ENCODE measurements at places on chromosomes 3 and 15.

GRCh38 chr15:90062462-90062932, 39.8 kb downstream of the IDH2 start:
- peak; percentile 78 for DNase-seq

DNA sequence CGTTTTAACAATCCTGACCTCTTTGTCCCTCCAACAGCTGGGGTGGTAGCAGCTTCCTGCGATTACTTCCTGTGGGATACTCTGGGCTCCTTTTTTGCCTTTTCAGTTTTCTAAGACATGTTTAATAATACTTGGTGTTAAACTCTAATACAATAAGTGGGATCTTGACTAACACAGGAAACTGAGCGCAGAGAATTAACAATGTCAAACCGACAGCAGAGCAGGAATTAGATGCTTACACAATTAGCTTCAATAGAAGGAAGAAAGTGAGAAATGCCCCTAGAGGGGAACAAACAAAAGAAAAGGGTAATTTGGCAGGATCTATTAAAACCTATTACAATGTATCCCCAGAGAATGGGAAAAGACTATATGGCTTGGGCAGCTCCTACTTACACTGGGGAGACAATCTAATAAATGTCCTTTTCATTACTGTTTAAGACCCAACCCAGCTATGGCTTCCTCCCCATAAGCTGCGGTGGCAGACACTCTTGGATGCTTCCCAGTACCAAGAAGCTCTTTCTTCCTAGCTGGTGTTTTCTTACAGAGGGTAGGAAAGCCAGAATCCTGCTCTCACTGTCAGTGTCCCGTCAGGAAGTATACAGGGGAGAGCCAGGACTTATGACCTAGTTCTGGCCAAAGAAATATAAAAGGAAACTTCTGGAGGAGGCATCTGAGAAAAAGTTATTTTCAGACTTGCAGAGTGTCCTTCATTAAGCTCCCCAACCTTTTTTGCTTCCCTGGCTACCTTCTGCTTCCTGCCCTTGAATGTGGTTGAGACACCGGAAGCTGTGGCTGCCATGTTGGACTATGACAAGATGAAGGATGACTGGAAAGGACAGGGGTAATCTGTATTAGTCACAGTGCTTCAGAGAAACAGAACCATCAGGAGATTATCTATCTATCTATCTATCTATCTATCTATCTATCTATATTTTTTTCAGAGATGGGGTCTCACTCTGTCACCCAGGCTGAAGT, 194.1 kb upstream of the KBTBD8 start:
- no peak for DNase-seq

DNA sequence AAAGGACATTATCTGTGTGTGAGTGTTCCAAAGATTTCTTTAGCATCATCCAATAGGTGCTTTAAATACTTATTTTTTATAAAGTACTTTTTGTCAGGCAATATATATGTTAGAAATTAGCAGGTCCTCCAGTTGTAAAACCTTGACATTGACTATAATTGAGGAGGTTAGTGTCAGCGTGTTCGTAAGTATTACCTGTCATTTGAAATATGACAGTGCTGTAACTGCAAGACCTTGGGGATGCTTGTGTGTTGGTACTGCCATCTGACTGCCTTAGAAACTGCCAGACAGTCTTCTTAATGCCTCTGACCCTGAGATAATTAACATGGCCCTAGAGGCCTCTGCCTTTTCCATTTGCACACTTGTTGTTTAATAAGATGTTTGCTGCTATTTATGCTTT, 170.7 kb downstream of the NAALADL2 start:
- DNase-seq = no peak

GRCh38 chr3:190384309-190384756, 3.6 kb upstream of the CLDN16 start:
- peak; percentile 10 for DNase-seq

- DNase-seq = peak; percentile 66
Measured at GRCh38 chr15:31128919-31129768, 27.6 kb upstream of the TRPM1 start.

DNA sequence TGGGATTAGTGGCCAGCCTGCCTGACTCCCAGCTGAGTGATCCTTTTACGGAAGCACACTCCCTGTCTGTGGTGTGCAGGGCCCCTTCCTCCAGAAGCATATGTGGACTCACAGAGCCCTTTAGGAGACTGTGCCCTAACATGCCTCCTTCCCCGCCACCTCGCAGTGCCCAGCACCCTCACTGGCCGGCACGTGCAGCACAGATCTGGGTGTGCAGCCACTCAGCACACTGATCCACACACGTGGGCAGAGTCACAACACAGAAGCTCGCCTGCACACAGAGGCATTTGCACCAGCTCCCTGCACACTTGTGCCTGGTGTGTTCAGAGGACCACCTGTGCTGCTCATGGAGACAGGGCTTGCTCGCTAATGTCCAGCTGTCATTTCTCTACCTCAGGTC, 23.6 kb upstream of the CSPG4 start:
- no peak for DNase-seq

- peak; percentile 90 for DNase-seq
Measured at GRCh38 chr3:49839193-49839809, 17.1 kb downstream of the TRAIP start.

DNA sequence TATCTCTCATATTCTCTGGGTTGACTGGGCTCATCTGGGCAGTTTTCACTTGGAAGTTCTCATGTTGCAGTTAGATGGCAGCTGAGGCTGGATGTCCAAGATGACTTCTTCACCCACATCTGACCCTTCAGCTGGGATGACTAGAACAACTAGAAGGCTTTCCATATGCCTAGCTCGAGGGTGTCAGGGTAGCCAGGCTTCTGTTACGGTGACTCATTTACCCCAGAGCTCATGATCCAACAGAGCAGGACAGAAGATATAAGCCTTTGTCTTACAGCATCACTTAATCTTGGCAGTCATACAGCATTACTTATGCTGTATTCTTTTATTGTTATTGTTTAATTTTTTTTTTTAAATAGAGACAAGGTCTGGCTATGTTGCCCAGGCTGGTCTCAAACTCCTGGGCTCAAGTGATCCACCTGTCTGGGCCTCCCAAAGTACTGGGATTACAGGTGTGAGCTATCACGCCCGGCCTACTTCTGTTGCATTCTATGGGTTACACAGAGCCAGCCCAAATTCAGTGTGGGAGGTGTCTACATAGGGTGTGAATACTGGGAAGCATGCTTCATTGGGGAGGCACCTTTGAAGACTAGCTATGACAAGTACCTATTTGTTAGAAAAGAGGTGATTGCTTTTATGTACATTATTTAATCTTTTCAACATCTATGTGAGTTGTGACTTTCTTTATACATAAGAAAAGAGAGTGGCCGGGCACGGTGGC, 10.7 kb downstream of the HMCES start:
- DNase-seq = no peak

GRCh38 chr3:193590088-193590856, 2.7 kb upstream of the OPA1 start:
- DNase-seq = no peak

- no peak for DNase-seq
Measured at GRCh38 chr3:171321559-171322360, 138.4 kb downstream of the TNIK start.

GRCh38 chr15:48006031-48006511, 114.7 kb upstream of the SLC24A5 start:
- no peak for DNase-seq

- no peak for DNase-seq
Measured at GRCh38 chr3:119227070-119227850, 13.4 kb downstream of the B4GALT4 start.

DNA sequence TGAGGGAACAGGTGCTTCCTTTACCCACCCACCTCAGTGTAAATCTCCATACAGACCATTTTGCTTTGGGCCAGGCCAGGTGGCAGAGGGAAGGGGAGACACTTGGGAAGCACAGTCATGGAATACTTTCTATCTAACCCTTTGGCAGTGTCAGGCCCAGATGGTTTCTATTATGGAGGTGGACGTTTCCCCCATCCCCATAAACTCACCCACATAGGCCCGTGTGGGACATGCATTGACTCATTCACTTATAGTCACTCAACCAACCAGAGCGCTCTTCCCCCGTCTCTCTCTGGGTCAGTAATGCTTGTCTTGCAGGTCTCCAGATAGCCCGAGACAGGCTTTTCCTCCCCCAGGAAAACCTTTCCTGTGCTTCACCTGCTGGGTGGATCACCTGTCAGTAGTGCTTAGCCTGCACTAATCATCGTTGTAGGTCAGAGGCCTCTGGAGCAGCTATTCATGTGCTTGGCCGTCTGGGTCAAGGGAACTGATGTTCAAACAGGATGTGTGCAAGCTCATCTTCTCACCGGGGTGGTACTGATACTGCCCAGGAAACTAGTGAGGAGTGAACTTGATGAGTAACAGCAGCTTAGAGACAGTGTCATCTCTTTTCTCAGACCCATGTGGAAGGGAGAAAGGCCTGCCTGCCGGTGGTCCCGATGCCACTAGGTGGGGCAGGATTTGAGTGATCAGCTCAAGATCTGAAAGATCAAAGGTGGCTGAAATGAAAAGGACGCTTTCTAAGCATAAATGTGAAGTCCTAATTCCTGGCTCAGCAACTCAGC, 67.1 kb downstream of the CEMIP start:
- no peak for DNase-seq

Data from lung (tissue), 17 donors.